Right renal pelvis (tissue), 4 donors: ENCODE measurements at places on chromosomes 16 and 17.

DNA sequence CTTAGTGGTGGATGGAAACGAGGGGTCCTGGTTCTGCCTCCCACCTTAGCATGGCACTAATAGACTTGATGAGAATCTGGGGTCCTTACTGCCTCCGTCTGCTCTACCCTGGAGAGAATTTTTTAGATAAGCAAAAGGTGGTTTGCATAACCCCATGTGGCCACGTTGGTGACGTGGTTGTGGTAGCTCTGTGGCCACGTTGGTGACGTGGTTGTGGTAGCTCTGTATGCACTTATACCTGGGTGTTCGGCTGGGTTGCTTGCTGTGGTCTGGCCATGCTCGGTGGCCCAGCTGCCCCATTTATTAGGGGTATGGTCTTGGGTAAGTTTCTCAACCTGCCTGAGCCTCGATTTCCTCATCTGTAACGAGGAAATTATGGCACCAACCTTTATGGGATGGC, 13.0 kb downstream of the SPIRE2 start:
- DNase-seq, result no peak

DNA sequence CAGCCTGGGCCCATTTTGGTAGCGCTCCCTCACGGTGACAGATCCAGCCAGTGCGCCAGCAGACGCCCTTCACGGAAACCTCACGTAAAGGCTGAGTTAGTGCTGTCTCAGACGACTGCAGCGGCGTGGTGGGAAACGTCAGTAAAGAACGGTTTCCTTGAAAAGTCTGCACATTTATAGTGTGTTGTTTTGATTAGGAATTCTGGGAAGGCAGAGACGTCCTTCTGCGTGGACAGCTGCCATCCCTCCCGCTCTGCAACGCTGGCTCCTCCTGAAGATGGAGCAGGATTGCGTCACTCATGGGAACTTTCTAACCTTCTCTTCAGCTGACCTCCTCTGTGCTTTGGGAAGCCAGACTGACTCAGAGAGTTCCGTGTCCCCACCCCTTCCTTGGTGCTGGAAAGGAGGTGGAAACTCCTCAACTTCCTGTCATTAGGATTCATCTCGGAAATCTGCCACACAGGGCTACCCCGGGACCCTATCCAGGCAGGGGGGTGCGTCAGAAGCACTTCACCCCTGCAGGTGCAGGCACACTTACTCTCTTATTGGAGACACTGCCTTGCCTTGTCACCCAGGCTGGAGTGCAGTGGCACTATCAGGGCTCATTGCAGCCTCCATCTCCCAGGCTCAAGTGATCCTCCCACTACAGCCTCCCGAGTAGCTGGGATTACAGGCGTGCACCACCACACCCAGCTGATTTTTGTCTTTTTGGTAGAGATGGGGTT, 24.3 kb upstream of the CRISPLD2 start:
- DNase-seq, result peak; percentile 35

DNA sequence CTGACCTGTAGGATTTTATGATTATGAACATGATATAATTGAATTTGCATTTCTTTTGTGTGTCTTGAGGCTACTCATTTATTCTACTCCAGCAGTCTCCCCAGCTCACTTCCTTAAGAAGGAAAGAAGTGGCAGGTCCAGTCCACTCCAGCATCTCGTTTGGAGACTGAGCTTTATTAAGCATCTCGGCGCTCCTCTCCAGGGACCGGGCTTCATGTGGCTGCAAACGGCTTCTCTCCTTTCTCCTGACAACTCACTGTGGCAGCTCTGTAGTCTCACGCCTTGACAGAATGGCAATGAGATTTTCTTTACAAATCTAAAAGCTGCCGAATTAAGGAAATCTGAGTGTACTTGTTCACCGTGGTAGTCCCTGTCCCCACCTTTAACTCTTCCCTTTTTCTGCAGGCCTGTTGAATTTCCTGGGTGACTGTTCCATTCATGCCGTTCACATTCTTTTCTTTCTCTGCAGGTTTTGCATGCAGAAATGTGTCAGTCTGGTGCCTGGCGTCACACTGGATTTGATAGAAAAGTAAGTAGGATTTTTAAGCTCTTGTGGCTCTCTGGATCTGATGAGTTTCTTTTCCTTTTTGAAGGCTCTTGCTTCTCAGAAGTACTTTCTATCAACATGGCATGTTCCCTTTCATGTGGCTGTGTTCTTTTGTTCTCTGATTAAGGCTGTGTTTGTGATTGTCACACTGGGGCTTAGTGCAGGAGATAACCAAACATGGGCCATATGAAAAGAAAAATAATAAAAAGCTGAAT, 200.5 kb upstream of the CHMP6 start:
- DNase-seq, result no peak

DNA sequence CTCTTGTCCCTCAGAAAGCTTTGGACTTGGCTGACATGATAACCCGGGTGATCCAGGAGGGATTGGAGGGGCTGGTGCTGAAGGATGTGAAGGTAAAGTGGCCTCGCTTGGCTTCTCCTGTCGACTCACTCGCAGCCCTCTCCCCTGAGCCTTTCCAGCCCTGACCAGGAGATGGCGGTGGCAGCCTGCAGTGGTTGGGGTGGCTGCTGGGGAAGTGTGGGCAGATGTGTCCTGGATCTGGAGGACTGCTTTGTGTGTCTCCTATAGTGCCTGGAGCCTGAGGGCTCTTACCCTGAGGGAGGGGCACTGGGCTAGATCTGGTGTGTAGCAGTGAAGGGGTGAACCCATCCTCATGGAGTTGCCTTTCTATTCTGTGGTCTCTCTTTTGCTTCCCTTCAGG, 17.9 kb downstream of the LIG3 start:
- DNase-seq, result no peak

DNA sequence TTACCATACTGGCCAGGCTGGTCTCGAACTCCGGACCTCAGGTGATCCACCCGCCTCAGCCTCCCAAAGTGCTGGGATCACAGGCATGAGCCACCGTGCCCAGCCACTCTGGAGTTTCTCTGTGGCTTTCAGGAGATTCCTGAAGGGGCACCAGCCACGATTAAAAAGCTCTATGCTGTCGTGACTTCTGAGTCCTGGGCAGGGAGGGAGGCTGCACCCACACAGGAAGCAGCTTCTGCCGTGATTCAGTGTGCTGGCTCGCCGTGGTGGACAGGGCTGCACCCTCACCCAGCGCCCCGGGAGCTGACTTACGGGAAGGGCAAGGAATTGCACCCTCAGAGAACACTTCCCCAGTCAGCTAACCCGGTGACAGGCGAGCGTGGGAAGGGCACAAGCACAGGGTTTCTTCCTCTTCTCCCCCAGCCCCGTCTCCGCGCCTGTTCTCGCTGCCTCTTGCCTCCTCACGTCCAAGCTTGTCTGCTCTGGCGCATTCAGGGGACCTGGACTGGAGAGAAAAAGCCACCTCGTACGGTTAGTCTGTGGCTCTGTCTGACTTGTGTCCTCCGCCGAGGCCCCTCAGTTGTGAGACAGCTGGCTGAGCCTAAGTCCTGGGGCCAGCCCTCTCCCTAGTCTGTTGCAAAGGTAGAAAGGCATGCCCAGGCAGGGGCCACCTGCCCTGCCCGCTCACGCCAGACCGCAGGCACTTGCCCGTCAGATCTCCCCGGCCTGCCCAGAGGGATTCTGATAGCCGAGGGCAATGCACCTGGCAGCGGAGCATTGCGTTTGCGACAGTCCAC, 145.0 kb downstream of the SEC14L1 start:
- no peak for DNase-seq

GRCh38 chr16:28166394-28167208, 45.2 kb downstream of the XPO6 start:
- no peak for DNase-seq

GRCh38 chr16:14308368-14308723, 237.2 kb downstream of the MRTFB start:
- no peak for DNase-seq

DNA sequence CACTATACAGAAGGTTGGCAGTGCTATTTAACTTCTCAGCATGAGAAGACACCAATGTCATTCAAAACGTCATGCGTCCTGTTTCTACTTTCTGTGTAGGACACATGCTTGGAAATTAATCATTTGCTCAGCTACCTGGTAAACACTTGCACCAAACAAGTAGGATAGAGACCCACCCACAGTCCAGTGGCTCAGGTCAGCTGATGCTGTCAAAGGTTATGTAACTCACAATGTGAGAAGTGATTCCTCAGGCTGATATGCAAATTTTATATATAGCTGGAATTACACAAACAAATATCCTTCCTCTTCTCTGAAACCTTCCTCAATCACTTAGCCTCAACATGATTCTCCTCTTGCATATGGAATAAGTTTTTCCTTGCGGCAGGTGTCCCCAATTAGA, 59.6 kb downstream of the ZZEF1 start:
- DNase-seq, result no peak

- no peak for DNase-seq
Observed at GRCh38 chr16:49003992-49004391, 277.6 kb downstream of the CBLN1 start.

DNA sequence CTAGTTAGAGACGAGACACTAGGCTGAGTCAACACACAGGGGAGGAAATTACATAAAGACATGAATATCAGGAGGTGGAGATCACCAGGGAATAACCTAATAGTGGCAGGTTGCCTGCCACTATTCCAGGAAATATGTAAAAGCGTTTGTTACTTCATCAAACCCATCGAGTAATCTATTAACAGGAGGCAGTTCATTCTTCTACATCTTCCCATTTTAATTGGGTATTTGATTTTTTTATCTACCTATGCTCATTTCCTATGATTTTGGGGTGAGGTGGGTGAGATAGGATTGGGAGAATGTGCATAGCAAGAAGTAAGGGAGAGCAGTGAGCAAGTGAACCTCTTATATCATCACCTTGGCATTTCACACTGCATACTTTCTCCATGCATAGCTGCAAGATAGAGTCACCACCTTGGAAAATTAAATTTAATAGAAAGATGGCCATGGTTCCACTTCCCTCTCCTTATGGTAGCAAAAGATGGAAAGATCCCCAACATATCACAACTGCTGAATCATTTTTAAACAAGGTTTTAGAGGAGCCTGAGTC, 312.2 kb downstream of the TMEM114 start:
- no peak for DNase-seq

DNA sequence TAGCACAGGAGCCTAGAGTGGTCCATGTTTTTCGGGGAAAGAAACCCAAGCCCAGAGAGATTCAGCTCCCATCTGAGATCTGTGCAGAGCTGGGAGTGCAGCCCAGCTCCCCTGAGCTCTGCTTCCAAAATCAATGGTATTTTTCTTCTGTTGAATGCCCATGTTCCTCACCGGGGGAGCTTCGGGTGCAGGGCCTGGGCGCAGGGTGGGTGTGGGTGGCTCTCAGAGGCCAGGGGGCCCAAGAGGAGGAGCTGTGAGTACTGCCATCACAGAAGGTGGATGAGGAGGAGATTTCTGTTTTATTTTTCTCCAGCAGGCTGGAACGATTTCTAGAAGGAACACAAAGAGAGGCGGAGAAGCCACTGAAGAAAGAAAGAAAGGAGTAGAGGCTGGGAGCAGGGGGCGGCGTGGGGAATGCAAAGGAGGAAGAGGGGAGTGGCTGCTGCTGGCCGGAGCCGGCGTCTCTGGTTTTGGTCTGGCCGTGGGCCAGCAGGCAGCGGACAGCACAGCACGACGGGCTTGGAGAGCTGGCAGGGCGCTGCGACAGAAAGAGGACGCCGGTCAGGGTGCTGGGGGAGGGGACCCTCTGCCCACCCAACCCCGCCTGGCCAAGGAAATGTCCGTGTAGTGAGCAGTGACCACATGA, 76.2 kb upstream of the KSR1 start:
- peak; percentile 43 for DNase-seq
